T-helper 2 cell treated with Interferon-gamma antibody and Interleukin-4, amounts not matched to agents 100 ng/mL and 5 ng/mL, for 36 hours (primary cell): ENCODE measurements at places on chromosomes 7 and 10. TPM values are rescaled to one million over a fixed set of nuclear protein-coding genes. Genes with fewer than 3 reads are reported as not detected.

Gene C10orf143
- 3.9 and 4.9 TPM in 2 replicates for total RNA-seq

Gene GRM3
- total RNA-seq = not detected in 2 replicates

Gene STEAP4
- total RNA-seq = not detected in 2 replicates

Gene NAT16
- not detected in 2 replicates for total RNA-seq

Gene CFAP69
- total RNA-seq = not detected in 2 replicates

Gene PDZD7
- total RNA-seq = 0.64 and 0.77 TPM in 2 replicates

Gene MET
- total RNA-seq = 0.68 and 0.98 TPM in 2 replicates
